ENCODE measurements at places on chromosomes 4 and X.
A peak's percentile ranks its signal among the peaks of the same experiment; 100 is the strongest.

DNA sequence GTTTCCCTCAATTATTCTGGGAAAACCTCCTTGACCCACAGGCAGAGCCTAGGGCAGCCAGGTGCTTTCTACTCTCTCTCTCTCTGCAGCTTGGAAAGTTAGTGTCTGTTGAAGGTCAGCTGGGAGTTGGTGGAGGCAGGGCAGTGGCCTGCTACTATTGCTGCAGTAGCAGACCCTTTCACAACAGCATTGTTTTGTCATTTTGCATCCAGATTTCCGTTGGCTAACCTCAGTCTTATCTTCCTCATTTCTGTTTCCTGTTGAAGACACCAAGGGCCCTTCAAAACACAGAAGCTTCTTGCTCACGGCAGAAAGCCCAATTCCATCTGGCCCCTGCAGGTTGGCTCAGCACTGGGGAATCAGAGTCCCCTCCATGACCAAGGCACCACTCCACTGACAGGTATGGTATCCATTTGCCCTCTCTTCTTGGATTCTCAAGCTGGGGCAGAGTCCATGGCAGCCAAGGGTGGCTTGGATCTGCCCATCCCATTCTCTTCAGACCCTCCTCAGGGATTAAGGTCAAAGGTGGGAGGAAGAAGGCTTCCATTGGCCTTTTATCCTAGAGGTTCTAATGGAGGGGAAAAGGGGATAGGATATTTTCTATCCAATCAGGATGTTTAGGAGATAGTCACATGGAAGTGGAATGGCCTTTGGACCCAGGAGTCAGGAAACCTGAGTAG, 24.6 kb downstream of the VSIG4 start:
- DNase-seq: no peak

DNA sequence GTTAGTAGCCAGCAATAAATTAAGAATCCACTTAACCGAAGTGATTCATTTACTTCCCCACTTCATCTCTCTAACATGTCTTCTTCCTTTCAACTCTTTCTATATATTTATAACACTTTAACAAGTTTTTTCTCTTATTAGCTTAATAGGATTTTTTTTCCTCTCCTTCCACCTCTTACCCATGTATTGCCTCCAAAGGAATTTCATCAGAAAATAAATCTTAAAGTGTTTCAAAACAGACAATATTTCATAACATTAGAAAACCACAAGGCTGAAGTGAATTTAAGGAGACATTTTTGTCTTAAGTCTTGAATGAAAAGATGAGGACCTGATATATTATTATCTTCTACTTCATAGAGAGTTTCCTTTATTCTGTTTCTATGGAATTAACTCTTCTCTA, 101.5 kb downstream of the PDGFC start:
- no peak for DNase-seq

DNA sequence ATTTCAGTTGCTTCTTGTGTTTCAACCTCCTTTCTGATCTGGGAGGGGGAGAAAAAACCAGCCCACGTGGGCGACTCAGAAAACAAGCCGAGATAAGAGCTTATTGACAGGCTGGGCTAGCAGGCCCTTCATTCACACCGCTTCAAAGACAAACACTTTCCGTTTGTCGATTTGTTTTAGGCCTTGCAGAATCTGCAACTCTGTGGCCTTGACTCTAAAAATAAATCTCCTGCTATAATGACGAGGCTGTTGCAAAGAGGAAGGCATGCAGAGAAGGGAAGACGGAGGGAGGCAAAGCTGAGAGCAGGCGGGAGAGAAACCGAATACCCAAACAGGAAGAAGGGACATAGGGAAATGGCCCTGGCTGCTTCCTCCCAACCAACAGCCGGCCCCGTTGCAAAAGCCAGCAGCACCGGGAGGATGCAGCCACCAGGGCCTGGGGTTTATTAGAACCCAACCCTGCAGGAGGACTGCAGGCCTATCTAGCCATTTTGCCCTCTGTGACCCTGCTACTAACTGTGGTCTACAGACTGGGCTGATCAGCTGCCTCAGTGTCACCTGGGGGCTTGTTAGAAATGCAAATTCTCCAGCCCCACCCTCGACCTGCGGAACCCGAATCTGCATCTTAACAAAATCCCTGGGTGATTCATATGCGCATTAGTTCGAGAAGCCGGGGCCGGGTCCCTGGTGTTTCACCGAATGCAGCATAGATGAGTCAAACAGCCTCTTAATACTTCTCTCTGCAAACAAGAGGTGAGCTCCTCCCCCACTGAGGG, 325.5 kb downstream of the BCOR start:
- peak; percentile 44 for DNase-seq

DNA sequence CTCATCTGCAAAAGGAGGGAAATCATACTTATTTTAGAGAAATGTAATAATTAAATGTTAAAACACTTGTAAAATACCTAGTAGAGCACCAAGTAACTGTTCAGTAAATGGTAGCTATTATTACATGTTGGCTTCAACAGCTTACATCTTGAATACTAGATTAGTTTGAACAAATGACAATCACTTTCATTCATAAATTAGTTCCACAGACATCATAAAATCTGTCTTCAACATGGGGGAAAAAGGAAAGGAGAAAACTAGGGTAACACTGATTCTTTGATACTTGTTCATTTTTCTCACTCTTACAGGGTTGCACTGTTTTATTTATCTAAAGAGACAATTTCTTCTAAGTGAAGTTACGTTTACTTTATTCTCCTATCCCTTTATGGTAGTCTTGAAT, 51.7 kb downstream of the CHM start:
- DNase-seq: no peak

GRCh38 chrX:108126661-108127060, 35.1 kb downstream of the ATG4A start:
- no peak for DNase-seq

GRCh38 chr4:124173912-124174311, 538.6 kb downstream of the ANKRD50 start:
- no peak for DNase-seq

DNA sequence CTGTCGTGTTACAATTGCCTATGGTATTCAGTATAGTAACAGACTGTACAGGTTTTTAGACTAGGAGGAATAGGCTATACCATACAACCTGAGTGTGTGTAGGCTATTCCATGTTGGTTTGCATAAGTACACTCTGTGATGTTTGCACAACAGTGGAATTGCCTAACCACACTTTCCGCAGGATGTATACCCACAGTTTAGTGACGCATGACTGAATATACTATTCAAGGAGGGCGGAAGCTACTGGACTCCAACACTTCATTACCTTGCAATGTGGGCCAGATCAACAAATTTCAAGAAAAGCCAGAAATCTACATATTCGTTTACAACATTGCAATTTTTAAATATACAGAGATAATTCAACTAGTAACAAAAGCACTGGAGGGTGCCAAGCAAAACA, 317.2 kb downstream of the PDGFC start:
- no peak for DNase-seq

All from stimulated activated CD4-positive, alpha-beta T cell treated with anti-CD3 and anti-CD28 coated beads, TNF-alpha, amount 100 ng/mL, for 48 hours (primary cell).